Cerebellar nuclear complex (tissue), 1 donor: ENCODE measurements at places on chromosomes 6 and 20.
A peak's percentile ranks its signal among the peaks of the same experiment; 100 is the strongest.

DNA sequence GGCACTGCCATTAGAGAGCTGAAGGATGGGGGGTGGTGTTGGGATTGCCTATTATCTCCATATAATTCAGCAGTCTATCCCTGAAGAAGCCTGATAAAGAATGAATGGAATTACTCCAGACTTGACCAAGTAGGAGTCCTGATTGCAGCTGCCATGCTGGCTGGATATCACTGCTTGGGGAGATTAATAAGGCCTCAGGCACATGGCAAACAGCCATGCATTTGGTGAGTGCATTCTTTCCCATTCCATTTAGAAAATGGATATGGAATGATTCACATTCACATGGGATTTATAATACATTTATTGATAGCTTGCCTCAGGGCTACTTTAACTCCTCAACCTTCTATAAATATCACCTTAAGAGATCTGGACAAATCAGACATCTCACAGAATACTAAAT, 49.6 kb upstream of the HLA-A start:
- no peak for DNase-seq

- no peak for DNase-seq
These were observed 792 bp downstream of the SNAP25 start for GRCh38 chr20:10219452-10219791.

- DNase-seq: no peak
These were observed 155.0 kb upstream of the SNX9 start for GRCh38 chr6:157668009-157668401.

DNA sequence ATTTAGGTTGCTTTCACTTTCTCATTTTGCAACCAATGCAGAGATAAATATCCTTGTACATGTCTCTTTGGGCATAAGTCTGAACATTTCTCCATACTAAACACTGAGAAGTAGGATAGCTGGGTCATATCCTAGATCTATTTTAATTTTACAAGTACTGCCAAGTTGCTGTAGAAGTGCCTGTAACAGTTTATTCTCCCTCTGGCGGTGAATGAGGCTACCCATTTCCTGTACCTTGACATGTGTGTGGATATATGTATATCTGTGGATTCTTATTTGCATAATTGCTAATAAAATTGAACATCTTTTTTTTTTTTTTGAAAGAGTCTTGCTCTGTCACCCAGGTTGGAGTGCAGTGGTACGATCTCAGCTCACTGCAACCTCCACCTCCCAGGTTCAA, 48.0 kb upstream of the PNRC1 start:
- DNase-seq: no peak

GRCh38 chr6:151297886-151298285, 58.1 kb downstream of the AKAP12 start:
- no peak for DNase-seq

GRCh38 chr6:89680551-89680950, 42.0 kb upstream of the LYRM2 start:
- no peak for DNase-seq

DNA sequence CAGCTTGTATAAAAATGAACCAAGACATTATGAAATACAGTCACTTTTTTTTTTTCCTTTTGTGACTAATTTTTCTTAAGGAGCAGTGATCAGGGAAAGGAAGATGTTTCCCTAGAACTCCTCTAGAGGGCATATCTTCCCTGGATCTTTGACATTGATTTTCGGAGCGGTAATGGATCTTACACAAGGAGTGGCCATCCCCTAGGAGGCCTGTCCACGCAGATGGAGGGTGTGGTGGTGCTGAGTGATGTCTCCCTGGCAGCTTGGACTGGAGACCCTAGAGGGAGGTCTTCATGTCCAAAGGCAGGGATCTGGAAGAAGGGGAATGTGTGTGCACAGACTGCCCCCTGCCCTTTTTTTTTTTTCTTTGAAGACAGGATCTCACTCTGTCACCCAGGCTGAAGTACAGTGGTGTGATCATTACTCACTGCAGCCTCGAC, 7.0 kb upstream of the KIFC1 start:
- no peak for DNase-seq

DNA sequence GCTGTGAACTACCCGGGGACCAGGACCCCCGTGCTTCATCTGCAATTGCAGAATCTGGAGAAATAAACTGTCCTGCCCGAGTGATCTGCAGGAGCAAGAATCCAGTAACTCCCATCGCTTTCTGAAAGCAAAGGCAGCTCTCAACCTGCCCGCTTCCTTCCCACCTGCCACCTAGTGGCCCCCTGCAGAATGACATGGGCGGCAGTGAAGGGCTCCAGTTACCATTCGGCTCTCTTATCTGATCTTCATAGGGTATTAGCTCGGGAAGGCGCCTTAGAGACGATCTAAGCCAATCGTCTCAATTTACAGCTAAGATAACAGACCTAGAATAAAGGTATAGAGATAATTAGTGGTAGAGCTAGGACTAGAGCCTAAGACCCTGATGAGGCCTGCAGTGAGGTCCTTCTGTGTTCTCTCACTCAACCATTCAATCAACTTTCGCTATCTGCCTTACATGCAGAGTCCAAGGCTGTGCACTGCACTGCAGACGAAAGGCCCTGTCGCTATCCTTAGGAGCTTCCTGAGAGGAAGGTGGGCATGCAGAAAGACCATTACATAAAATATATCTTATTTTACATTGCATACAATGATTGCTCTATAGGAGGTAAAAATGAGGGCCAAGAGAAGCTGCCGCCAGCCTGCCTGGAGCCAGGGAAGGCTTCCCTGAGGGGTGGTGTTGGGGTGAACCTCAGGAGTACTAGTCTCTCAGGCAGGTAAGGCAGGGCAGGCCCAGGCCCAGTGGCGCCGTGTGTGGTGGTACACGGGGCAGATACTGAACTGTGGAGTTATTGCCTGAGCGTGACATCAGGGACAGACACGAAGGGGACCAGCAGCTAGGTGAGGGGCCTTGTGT, 7.1 kb upstream of the PSMG4 start:
- peak; percentile 74 for DNase-seq

- DNase-seq: no peak
These were observed 510.5 kb upstream of the MAP3K7 start for GRCh38 chr6:91097364-91097763.

- no peak for DNase-seq
These were observed 94.0 kb downstream of the SGK1 start for GRCh38 chr6:134223796-134224420.

DNA sequence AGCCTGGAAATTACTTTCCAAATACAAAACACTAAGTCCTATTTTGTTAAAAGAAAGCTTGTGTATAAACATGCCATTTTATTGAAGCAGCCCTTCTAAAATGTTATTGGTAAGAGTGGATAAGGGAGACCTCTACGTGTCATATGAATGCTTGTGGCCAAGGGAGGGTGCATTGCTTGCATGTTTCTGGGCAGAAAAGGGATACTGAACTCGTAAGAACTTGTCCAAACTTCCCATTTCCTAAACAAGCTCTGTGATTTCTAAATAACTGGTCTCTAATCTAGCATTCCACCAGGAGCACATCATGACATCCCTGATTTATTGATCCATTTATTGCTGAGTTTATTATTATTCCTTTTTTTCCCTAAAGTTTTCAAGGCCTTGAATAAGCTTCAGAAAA, 474.1 kb downstream of the CD109 start:
- no peak for DNase-seq

- DNase-seq: no peak
These were observed 3.8 kb upstream of the TUBB1 start for GRCh38 chr20:59015411-59015810.

DNA sequence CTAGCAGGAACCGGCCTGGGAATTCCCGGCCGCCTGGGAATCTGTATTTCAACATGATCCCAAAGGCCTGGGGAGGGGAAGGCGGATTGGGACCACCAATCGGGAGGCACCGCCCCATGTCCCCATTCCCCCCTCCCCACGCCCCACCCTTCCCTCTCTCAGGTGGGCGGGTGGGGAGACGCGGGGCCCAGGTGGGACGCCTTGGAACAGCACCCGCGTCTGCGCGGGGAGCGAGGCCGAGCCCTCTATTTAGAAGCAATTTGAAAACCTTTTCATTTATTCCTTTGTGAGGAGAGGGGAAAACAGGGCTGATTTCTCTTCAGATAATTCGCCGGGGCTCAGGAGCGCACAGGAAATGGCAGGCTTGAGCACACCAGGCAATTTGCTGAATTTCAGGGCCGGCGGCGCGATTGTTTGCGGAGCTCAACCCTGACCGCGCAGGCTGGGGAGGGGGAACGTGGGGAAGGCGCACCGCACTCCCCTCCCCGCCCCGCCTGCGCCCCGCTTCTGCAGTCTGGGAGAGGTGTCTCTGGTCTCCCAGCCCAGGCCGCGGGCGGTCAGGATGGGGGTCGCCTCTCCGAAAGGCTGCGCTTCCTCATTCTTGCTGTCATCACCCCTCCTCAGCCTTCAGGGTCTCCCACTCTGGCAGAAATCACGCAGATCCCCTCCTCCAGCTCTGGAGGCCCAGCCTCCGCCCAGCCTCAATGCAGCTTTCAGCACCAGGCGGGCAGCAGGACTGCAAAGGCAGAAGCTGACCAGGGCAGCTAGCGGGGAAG, 170.0 kb downstream of the GRM4 start:
- DNase-seq: no peak

DNA sequence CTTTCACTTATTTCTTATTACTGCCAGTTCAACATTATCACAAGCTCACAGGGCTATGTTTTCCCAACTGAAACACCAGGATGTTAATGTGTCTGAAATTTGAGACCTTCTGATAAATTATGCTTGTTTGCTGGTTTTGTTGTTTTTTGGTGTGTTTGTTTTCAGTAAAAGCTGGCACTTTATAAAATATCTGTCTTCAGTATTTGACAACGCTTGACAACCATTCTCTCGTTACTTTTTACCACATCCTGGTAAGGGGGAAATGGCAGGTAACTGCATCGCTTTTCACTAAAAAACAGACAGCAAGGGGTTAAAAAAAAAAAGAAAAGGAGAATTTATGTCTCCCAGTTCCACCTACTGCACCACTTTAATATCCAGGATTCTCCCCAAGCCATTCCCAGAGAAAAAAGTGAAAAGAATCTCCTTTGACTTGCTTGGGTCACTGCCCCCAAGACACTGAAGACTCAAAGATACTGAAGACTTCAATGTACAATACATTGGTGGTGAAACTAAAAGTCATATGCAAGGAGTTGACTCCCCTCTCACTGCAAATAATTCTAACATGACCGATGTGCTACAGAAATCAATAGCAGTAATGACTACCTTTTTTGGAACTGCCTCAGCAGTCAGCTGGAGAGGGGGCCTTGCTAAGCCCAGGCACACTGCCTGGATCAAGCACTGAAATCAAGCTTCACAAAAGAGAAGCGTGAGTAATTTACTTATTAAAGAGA, 88.9 kb downstream of the HIVEP2 start:
- DNase-seq: no peak

DNA sequence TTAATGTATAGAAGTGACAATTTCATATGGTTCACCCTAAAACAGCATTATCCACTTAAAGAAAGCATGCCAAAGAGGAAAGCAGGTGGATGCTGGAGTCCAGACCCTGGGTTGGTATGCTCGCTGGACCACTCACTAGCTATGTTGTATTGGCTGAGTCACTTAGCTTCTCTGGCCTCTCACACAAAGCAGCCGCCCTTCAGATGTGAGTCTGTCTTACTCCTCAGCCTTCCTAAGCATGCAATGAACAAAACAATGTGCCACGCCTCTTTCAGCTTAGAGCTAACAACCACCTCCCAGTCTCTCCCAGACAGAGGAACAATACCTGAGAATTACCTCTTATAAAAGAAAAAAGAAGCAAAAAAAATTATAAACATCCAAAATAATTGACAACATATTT, 29.4 kb downstream of the SIM1 start:
- DNase-seq: no peak

DNA sequence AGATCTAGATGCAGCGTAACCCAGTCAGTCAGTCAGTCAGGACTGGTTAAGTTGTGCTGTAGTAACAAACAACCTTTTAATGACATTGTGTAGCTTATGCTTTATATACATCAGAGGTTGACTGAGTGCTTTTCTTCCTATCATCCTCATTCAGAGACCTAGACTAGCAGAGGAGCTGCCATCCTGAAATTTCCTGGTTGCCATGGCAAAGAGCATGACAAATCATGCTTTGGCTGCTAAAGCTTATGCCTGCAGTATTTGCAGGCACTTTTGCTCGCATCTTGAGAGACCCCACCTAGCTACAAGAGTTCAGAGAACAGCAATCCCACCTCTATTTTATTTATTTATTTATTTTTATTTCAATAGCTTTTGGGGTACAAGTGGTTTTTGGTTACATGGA, 244.0 kb downstream of the BTBD3 start:
- DNase-seq: no peak

DNA sequence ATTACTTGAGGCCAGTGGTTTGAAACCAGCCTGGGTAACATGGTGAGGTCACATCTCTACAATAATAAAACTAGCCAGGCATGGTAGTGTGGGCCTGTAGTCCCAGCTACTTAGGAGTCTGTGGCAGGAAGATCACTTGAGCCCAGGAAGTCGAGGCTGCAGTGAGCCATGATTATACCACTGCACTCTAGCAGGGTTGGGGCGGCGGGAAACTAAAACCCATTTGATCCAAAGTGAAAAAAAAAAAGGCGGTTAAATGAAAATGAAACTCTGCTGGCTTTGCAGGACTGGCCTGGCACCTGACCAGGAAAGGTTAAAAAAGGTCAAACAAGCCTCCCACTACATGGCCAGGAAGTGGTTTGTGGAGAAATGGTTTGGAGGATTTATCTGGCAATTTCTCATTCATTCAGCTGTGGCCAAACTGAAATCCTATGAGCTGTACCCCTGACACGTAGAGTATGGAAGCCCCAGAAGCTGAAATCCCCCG, 36.6 kb downstream of the MTRES1 start:
- no peak for DNase-seq

DNA sequence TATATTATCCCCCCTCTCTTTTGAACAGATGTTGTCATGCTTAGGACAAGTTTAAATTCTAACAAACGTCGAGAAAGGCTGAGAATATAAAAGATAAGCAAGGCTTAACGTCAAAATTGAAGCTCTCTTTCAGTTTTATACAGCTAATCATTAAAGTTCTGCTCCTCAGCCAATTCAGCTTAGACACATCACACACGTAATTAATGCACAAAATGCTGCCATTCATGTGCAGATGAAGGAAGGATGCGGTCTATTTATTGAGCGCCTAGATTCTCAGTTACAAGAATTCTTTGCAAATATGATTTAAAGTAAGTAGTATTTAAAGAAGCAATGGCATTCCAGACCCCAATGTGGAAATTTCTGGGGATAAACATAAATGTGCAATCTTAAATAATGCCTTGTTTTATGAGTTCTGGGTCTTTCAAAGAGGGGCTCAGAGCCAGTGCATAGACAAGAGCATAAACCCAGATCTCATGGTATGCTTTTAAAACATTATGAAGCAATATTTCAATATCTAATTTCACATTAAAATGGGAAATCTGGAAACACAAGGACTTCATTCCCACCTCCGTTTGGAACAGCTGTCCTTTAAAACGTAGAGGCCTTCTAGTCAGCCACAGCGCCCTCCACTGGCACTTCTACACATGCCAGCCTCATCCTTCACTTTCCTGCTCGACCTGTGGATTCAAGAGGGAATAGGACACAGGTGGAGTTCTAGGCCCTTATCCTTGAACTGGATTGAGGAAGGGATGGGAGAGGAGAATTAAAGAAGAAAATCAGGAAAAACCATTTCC, 85.8 kb downstream of the LYRM4 start:
- DNase-seq: no peak

- no peak for DNase-seq
These were observed 14.1 kb upstream of the TENT5A start for GRCh38 chr6:81766482-81767069.
